ENCODE measurements at places on chromosomes 5 and 9.
A peak's percentile ranks its signal among the peaks of the same experiment; 100 is the strongest.

DNA sequence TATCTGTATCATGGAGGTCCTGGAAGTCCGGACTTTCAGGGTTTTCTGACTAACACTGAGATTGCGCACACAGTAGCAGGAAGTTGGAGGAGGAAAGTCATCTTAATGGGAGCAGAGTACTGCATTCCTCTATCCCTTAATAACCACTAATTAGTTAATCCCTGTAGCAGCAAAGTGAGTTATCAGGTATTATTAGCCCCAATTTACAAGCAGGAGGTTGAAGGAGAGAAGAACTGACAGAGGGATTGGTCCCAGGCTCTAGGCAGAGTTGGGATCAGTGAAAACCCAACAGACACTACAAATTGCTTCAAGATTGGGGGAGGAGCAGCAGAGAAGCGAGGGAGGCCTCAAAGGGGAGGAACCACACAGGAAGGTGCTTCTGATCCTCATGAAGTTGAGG lies 74.5 kb upstream of the XPA start:
- no peak for DNase-seq

DNA sequence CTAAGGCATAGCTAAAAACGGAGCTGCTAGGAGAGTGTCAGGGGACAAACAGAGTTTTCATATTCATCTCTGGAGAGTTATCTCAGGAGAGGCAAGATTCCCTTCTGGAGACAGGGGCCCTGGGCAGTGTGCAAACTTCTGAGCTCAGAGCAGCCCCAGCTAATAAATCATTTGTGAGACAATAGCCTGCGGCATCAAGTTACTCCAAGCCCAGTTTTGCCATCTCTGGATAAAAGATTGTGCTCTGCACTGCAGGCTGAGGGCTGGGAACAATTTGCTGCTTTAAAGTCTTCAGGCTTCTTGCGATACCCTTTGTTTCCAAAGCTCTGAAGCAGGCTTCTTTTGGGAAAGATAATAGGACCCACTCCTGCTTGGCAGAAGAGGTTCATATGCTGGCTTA lies 164.3 kb upstream of the BRINP1 start:
- DNase-seq = no peak

DNA sequence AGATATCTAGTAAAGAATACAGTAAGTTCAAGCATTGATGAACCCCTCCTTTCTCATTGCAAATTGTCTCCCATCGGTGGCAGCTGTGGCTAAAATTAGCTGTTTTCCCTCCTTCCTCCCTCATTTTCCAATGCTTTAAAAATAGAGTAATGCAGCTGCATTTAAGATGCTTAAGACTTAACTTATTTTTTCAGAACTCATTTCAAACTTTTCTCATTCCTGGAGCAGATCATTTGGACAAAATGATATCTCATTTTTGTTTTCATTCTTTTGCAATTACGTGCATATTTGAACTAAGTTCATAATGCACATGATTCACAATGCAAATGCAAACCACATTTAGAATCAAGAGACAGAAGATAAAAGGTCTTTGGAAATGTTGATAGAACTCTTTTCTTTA lies 14.6 kb downstream of the HSPB3 start:
- peak; percentile 53 for DNase-seq

GRCh38 chr5:113578091-113578490 lies 64.6 kb downstream of the YTHDC2 start:
- no peak for DNase-seq

- DNase-seq = no peak
These were observed 11.2 kb downstream of the IER5L start for GRCh38 chr9:129166623-129167557.

DNA sequence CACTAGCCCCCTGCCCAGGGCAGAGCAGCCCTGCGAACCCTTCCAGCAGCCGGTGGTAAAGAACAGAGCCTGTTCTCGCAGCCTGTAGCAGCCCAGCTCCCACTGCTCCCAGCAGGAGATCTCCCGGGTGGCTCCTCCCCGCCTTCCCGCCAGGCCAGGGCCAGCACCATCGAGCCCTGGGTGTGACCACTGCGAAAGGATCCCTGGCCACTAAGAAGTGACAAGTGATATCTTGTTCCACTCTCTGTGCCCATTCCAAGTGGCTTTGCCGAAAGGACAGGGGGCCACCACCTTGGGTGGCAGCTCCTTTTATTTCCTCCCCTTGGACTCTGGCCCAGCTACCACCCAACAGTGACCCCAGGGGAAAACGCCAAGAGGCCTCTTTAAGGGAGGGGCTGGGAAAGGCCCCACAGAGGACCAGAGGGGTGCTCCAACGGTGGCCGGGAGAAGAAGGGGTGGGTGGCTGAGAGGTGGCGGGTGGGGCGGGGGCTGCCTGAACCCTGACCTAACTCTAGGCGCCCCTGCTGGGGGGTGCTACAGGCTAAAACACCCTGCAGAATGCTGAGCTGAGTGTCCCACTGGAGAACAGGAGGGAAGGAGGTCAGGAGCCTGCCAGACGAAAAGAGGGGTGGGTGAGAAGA lies 1.6 kb downstream of the NACC2 start:
- no peak for DNase-seq

- DNase-seq = no peak
These were observed 70.4 kb downstream of the COL23A1 start for GRCh38 chr5:178519804-178520203.
